Left ventricle myocardium inferior (tissue), 1 donor: ENCODE measurements at places on chromosomes 2 and 18. TPM values are rescaled to one million over a fixed set of nuclear protein-coding genes. Genes with fewer than 3 reads are reported as not detected.

- no peaks in the 10 kb centered on the region for H3K36me3 ChIP-seq
- no peak overlapping the region for H3K27ac ChIP-seq
- DNase-seq: no peak
- H3K4me3 ChIP-seq: no peak overlapping the region
- no peaks in the 10 kb centered on the region for H3K27me3 ChIP-seq
These were observed 2.0 kb upstream of the ITGA6 start for GRCh38 chr2:172425336-172425735.

Gene PSMA8
- total RNA-seq: not detected

- H3K4me3 ChIP-seq: peak overlapping the region; percentile 95
- no peak for DNase-seq
- peaks cover 50% of the 10 kb centered on the region for H3K4me1 ChIP-seq
- H3K36me3 ChIP-seq: no peaks in the 10 kb centered on the region
These were observed 1.1 kb upstream of the NAPG start for GRCh38 chr18:10524507-10525370.

DNA sequence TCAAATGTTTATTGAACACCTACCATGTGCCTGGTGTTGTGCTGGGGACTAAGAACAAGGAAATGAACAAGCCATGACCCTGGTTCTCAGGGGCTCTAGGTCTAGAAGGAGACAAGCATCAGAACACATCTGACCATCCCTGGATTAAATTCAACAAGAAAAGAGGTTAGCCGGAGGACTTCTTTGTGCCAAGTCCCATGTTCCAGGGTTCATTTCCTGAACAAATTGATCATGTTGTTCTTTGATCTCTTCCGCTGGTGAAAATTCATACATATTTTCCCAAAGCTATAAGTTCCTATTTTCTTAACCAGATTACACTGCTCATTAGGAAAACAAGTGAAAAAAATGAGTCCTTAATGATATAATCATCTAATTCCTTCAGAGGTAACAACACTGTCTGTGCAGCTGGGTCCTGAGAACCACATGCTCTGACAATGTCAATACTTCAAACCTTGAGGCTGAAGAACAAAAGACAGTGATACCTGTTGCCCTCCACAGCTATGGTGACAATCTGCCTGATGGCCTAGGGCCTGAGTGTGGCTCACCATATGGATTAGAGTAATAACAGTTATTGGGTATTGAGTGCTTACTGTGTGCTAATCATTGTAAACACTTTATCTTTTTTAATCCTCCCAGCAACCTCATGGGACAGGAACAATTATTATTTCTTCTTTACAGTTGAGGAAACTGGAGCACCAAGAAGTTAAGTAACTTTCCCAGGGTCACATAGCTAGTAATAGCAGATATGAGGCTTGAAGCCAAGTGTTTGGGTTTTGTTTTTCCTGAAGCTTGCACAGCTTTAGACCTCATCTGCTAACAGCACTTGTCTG, 24.6 kb upstream of the INO80C start:
- H3K4me1 ChIP-seq: peaks cover 49% of the 10 kb centered on the region
- H3K36me3 ChIP-seq: no peaks in the 10 kb centered on the region
- no peak for DNase-seq
- H3K4me3 ChIP-seq: no peak overlapping the region
- H3K27me3 ChIP-seq: no peaks in the 10 kb centered on the region
- peak overlapping the region; percentile 73 for H3K27ac ChIP-seq

GRCh38 chr2:64352292-64352691, 101.7 kb upstream of the LGALSL start:
- H3K27ac ChIP-seq: no peak overlapping the region
- H3K4me1 ChIP-seq: no peaks in the 10 kb centered on the region
- H3K36me3 ChIP-seq: no peaks in the 10 kb centered on the region
- peaks cover 18% of the 10 kb centered on the region for H3K27me3 ChIP-seq

DNA sequence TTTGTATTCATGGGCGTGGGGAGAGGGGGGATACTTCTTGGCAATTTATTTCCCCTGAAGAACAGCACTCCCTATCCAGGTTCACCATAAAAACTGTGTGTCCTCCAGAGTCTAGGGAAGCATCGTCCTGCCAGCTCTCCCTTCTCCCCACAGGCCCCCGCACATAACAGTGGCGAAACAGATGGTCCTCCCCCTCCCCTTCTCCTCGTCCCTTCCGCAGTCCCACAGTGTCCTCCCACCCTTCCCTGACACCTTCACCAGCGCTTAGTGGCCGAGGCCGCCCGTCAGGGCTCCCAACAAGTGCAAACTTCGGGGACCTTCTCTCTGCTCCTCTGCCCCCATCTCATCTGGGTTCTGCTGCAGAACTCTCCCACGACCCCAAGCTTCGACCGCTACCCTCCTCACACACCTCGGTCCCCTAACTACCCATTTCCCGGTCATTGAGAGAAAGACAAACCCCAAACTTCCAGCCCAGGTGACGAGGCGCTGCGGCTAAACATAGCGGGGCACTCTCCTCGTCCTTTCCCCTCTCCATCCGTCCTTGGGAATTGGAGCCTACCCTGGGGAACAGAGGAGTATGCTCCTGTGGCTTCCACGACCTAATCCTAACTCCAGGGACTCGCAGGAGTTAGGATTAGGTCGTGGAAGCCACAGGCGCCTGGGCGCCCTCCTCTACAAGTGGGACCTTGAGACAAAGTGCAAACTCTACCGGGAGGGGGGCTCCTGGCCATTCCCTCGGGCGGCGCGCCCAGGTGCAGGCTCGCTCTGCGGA, 971 bp downstream of the ZNF385B start:
- H3K27me3 ChIP-seq: peaks cover 90% of the 10 kb centered on the region
- peak overlapping the region; percentile 63 for H3K4me3 ChIP-seq
- no peak overlapping the region for H3K27ac ChIP-seq
- no peak for DNase-seq
- no peaks in the 10 kb centered on the region for H3K36me3 ChIP-seq
- H3K4me1 ChIP-seq: peaks cover 16% of the 10 kb centered on the region

Gene FSIP2
- 0.05 TPM for total RNA-seq

- peak; percentile 56 for DNase-seq
- no peaks in the 10 kb centered on the region for H3K4me1 ChIP-seq
- H3K4me3 ChIP-seq: peak overlapping the region; percentile 20
These were observed 132.1 kb downstream of the MBP start for GRCh38 chr18:77000527-77000926.

DNA sequence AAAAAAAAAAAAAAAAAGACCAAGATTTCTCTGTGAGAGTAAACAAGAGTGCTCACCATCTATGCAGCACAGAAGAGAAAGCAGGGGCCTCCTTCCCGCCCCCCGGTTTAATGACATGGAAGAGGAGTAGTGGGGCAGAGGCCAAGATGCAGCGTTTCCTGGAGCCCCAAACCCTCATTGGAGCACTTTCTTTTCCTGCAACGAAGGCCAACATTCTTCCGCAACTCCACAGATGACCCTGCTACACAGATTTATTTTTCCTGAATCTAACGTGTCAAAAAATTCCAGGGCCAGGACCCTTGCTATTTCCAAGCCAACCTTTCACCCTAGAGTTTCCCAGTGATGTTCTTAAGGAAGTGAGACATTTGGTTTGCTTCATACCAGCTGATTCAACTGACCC, 189.6 kb downstream of the MIB1 start:
- no peaks in the 10 kb centered on the region for H3K27me3 ChIP-seq
- no peak overlapping the region for H3K4me3 ChIP-seq
- H3K4me1 ChIP-seq: no peaks in the 10 kb centered on the region
- no peak overlapping the region for H3K27ac ChIP-seq
- H3K36me3 ChIP-seq: no peaks in the 10 kb centered on the region

Gene SP110
- total RNA-seq: 10.5 TPM

GRCh38 chr2:43024515-43025011, 201.8 kb downstream of the ZFP36L2 start:
- peak; percentile 66 for DNase-seq
- no peak overlapping the region for H3K4me3 ChIP-seq
- H3K36me3 ChIP-seq: no peaks in the 10 kb centered on the region
- peaks cover 29% of the 10 kb centered on the region for H3K4me1 ChIP-seq
- H3K27ac ChIP-seq: no peak overlapping the region

DNA sequence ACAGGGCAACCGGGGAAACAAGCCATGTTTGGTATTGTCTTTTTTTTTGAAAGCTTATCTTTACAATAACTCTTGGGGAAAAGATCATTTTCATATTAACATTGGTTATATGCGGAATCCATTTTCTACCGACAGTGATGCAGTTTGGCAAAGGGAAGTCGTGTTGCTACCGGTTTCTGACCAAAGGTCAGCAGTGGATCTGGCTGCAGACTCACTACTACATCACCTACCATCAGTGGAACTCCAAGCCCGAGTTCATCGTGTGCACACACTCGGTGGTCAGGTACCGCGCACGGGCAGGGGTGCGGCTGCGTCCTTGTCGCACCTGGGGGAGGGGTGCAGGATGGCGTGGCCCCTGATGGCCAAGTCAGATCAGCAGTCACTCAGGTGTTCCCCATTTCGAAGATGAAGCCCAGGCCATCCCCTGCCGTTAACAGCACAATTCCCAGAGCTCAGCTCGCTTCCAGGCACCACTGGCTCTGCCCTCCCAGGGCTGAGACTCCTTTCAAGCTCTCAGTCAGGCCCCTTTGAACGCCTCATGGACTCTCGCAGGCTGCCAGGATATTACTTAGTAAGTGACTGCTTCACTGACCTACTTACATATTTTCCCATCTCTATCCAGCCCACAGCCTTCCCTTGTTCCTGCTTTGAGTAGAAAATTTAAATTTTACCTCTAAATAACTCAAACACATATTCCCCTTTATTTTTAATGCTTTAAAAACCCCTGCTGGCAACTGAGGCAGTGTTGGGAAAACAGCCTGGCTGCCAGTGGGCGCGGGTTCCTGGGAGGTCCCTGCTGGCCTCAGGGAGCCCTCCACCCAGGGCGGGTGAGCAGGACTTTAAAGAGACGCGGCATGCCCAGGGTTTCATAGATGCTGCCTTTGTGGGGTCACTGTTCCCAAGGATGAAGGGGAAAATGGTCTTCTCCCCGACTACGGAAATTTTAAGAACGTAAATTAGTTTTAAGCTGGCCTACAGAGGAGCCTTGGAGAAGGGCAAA, 33.6 kb upstream of the RPL31 start:
- no peak for DNase-seq
- no peak overlapping the region for H3K27ac ChIP-seq
- H3K27me3 ChIP-seq: no peaks in the 10 kb centered on the region
- H3K36me3 ChIP-seq: peaks cover 71% of the 10 kb centered on the region

- no peaks in the 10 kb centered on the region for H3K27me3 ChIP-seq
- no peak for DNase-seq
- H3K4me3 ChIP-seq: no peak overlapping the region
- no peaks in the 10 kb centered on the region for H3K36me3 ChIP-seq
These were observed 180.9 kb downstream of the GCA start for GRCh38 chr2:162524849-162525248.

GRCh38 chr2:28346587-28346986, 46.1 kb upstream of the FOSL2 start:
- no peak overlapping the region for H3K4me3 ChIP-seq
- peaks cover 26% of the 10 kb centered on the region for H3K4me1 ChIP-seq
- no peak overlapping the region for H3K27ac ChIP-seq
- no peaks in the 10 kb centered on the region for H3K36me3 ChIP-seq
- H3K27me3 ChIP-seq: no peaks in the 10 kb centered on the region

DNA sequence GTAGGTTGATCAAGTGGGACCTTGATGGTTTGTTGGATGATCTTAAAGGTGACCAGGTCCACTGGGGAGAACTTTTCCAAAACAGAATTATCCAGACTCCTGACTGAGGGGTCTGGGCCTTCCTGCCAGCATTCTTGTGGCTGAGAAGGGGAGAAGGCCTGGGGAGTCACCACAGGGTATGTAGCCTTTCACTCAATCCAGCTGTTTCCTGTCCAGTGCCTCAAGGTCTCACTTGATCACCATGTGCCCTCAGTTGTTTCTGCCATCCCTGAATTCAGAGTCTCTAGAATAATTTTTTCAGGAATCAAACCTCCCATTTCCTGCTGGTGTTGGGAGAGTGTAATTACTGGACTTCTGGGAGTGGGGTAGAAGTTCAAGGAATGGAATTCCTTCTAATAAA, 54.4 kb upstream of the TANC1 start:
- no peak overlapping the region for H3K27ac ChIP-seq
- H3K4me1 ChIP-seq: no peaks in the 10 kb centered on the region
- no peak for DNase-seq
- H3K4me3 ChIP-seq: no peak overlapping the region
- no peaks in the 10 kb centered on the region for H3K27me3 ChIP-seq

Gene MITD1
- total RNA-seq: 16.0 TPM

Gene SLC11A1
- 6.4 TPM for total RNA-seq

GRCh38 chr2:33660416-33661123, 61.5 kb upstream of the FAM98A start:
- no peaks in the 10 kb centered on the region for H3K4me1 ChIP-seq
- no peak overlapping the region for H3K27ac ChIP-seq
- H3K27me3 ChIP-seq: no peaks in the 10 kb centered on the region
- no peaks in the 10 kb centered on the region for H3K36me3 ChIP-seq
- H3K4me3 ChIP-seq: no peak overlapping the region

DNA sequence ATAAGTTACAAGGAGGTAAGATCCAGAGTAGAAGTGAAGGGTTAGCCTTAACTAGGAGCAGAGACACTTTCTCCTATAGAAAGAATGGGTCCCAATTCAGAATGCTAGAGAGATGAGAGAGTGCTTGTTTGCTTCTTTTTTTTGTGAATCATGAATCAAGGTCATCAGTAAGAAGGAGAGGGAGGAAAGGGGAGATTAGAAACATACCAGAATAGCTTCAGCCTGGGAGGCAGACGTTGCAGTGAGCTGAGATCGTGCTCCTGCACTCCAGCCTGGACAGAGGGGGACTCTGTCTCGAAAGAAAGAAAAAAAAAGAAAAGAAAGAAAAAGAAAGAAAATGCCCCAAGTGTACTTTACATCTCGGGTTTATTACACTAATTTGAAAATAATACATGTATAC, 55.8 kb upstream of the SLC35F5 start:
- no peak overlapping the region for H3K4me3 ChIP-seq
- H3K27me3 ChIP-seq: no peaks in the 10 kb centered on the region
- DNase-seq: no peak
- no peak overlapping the region for H3K27ac ChIP-seq

DNA sequence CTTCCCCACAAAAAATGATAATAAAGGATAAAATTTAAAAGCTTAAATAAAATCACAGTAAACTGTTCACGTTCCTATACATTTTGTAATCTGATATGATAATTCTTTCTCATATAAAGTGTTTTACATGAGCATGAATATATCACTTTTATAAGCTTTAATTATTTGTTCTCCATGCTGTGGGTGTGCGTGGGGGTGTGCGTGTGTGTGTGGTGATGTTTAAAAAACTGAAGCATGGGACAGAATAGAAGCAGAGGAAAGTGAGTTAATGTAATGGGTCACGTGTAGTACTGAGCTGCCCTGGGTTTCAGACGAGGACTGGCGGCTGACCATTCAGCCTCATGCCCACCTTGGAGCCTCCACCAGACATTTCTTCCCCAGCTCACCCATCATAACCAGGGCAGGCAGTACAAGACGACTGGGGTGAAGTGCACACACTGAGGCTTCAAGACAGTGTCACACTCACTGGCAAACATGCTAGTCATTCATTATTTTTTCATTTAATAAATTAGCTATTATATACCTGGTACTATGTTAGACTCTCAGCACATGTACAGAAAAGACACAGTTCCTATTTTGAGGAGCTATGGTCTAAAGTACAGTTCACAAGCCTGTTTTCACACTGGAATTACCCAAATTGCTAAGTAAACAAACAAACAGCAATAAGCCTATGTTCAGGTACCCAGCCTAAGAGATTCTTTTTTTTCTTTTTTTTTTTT, 97.2 kb upstream of the LPIN2 start:
- H3K4me3 ChIP-seq: no peak overlapping the region
- no peak overlapping the region for H3K27ac ChIP-seq
- peaks cover 64% of the 10 kb centered on the region for H3K36me3 ChIP-seq
- no peak for DNase-seq
- H3K27me3 ChIP-seq: no peaks in the 10 kb centered on the region
